Ecto neural progenitor cell (in vitro differentiated cells): ENCODE measurements at places on chromosomes 2 and 18.

DNA sequence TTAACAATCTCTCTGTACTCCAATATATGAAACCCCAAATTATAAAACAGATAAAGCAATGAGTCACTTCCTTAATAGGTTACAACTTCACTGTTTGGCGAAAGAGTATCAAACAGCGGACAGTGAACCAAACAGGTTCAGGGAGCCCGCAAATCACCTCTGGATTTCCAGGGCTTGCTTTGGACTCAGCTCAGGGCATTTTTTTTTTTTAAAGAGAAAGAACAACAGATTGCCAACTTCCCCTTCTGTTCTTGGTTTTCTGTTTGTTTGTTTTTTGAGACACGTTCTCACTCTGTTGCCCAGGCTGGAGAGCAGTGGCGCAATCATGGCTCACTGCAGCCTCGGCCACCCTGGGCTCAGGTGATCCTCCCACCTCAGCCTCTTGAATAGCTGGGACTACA lies 52.7 kb downstream of the ABCB11 start:
- DNase-seq = no peak

DNA sequence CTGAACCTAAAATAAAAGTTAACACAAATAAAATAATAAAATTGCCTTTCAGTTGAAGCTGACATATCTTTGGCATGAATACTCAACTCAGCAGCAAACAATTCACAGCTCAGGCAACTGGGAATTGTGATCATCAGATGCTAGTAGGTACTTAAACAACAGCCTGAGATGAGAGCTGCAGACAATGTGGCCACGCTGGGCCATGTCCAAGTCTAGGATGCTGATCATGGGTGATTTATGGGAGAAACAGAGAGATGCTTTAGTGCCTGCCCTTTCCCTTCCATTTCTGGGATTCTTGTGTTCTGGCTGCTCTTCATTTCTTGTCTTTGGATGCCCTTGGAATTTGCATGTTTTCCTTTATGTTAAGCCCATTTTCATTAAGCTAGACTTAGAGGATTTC lies 212.4 kb upstream of the CWC22 start:
- no peak for DNase-seq

GRCh38 chr2:178473373-178473772 lies 5.0 kb downstream of the FKBP7 start:
- DNase-seq = no peak

DNA sequence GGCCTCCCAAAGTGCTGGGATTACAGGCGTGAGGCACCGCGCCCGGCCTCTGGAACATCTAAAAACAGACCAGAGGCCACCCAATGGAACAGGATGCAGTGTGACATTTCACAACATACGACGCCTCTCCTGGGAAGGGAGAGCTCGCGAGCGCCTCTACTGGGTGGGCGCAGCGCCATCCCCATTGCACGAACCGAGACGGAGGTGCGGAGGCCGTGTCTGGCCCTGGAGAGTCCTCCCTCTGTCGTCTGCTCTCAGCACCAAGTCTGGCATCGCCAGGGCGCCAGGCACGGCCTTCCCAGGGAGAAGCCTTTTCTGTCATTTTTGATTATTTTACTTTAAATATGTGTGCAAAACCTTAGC lies 9.4 kb upstream of the GBX2 start:
- DNase-seq = peak; percentile 83

GRCh38 chr18:22169011-22169888 lies at the start of gene GATA6:
GATA6 (plus strand) TSS chr18:22169589; CDS start chr18:22171145, 1,556 bp downstream.
- peak; percentile 86 for DNase-seq

GRCh38 chr2:40062381-40062780 lies 283.3 kb upstream of the THUMPD2 start:
- no peak for DNase-seq

DNA sequence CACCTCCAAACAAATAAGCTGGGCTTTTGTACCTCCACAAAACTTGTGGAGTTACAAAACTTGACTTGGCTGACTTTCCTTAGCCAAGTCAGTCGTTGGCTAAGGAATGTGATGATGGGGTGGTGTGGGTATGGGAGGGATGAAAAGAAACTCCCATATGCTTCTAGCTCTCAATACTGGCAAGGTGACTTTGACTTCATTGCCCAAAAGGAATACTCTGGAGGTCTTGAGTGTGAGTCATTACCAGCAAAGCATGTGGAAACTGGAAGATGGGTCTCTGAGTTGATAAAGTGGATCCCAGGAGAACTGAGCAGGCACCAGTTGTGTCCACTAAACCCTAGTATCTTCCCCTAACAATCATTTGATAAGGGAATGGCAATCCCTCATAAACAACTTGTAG lies 226.7 kb downstream of the GULP1 start:
- no peak for DNase-seq

DNA sequence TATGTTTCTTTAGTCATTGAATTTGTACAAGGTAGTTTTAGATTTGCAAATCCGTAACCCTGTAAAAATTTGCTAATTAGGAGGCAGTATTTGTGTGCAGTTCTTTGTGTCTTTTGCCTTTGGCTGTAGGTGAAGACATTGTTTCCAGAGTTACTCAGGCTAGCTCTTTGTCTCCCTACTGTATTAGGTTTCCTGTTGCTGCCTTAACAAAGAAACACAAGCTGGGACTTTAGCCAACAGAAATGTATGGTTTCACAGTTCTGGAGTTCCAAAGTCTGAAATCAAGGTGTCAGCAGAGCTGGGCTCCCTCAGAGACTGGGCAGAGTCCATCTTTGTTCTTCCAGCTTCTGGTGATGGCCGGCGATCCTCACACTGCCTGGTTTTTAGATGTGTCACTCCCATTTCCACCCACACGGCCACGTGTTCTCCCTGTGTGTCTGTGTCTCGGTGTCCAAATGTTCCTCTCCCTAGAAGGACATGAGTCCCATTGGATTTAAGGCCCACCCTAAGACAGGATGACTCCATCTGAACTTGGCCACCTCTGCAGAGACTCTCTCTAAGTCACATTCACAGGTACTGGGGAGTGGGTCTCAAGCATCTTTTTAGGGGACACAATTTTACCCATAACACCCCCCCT lies 309.7 kb downstream of the GALR1 start:
- DNase-seq = no peak

GRCh38 chr2:144548532-144549191 lies 28.7 kb upstream of the ZEB2 start:
- DNase-seq = no peak

GRCh38 chr18:9337873-9338272 lies 3.3 kb downstream of the TWSG1 start:
- no peak for DNase-seq

GRCh38 chr2:172671501-172671900 lies 64.1 kb upstream of the RAPGEF4 start:
- no peak for DNase-seq

DNA sequence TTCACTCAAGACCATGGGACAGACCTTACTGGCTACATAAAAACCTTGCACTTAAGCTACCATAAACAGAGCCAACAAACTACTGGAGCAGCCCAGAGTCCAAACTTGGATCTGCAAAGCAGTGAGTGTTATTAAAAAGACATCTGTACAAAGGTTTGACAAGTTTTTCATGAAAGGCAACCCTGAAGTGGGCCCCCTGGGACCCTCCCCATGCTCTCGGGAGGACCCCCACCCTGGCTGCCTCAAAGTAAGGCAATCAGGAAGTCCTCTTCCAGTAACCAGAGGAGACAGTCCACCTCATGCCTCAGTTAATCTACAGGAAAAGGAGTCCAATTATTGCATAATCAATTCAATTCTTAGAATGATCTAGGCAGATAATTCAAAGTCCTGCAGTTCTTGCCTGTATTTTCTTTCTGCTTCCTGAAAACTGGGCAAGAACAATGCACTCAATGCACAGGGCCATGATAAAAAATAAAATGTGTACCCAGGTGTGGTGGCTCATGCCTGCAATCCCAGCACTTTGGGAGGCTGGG lies 69.7 kb downstream of the TBC1D8 start:
- DNase-seq = no peak

DNA sequence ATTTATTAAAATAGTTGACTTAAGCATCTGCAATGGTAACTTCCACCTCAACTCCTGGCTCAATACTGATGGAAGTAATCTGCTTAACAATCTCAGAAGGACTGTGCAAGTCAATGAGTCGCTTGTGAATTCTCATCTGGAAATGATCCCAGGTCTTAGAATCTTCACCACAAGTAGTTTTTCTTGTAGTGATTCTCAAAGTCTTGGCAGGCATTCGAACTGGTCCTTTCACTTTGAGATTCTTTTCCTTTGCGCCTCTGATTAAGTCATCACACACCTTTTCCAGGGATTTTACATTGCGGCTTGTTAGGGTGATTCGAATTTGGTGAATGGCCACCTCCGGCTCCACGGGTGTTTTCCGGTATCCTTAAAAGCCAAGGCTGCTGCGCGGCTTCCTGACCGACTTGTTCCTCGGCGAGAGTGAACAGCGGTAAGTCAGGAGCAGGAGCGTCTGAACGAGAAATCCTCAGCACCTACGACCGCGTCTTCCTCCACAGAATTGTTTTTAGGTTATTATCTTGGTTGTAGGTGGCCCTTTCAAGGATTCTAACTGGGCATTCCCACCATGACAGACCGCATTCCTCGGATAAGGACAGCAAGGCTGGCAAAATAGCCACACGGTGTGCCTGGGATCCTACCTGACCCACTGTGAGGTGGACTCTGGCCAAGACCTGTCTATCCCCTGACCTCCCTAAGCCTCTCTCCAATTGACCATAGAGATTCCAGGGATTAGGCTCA lies 23.8 kb upstream of the SLC20A1 start:
- DNase-seq = no peak

DNA sequence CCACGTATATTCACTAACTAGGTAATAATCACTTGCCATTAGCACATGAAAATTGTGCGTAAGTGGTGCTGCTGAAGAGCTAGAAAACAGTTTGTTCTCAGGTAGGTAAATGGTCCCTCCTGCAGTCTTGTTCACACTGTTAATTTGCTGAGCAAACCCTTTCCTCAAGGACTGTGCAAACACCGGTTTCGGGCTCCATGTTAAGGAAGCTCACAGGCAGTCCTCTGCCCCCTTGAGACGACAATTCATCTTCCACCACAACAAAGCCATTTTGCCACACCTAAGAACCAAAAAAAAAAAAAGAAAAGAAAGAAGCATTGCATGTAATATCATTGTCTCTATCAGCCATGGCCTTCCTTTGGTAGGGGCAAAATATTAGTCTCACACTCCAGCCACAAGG lies 193.9 kb downstream of the BCL11A start:
- DNase-seq = no peak

- DNase-seq = no peak
Observed at GRCh38 chr2:180523621-180524340, 456.6 kb upstream of the UBE2E3 start.

DNA sequence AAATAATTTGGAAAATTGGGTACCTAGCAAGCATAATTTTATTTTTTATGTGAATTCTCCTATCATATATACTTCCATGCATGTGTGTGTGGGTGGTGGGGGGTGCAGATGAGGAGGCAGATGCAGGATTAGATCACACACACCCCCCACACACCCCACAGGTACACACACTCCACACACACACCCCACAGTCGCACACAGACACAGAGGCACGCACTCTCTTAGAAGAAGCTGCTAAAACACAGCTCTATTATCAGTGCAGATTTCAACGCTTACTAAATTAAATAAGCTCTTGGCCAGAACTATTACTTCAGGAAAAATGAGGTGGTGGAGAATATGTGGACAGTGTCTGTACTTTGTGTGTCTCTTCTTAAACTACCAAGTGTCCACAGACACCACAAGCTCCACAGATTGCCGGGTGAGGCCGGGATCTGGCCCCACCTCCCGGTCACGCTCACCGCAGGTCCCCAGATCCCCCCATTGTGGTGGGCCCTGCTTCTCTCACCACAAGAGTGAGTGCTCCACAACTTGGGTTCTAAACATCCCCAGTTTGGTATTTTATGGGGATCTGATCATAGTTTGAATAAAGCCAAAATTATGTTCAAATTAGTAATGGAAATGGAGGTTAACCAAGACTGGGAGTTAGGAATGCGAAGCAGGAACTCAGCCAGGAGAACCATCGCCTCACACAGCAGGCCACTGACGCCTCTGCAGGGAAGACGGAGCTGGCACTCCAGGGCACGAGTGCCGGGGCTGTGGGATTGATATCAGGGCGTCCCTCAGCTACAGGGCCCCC lies 102.1 kb downstream of the PXDN start:
- no peak for DNase-seq

DNA sequence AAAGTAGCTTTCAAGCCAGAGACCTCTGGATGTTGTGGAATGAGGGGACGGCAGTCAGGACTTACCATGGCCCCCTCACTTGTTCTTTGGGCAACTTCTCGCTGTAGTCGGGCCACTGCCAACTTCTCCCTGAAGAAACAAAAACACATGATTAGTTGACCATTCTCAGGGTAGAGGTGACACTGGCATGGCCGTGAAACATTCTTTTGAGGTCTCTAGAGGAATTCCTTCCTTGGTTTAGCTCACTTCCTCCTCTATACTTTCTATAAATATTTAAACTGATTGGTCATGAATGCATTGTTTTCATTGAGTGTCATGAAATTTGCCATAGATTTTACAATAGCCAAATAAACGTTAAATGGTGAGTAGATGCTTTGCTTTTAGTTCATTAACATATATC lies 354.6 kb downstream of the NCKAP5 start:
- DNase-seq = no peak

GRCh38 chr2:116988303-116988702 lies 826.2 kb upstream of the DDX18 start:
- DNase-seq = no peak

GRCh38 chr18:62716619-62717168 lies 1.4 kb downstream of the PHLPP1 start:
- DNase-seq = peak; percentile 83

DNA sequence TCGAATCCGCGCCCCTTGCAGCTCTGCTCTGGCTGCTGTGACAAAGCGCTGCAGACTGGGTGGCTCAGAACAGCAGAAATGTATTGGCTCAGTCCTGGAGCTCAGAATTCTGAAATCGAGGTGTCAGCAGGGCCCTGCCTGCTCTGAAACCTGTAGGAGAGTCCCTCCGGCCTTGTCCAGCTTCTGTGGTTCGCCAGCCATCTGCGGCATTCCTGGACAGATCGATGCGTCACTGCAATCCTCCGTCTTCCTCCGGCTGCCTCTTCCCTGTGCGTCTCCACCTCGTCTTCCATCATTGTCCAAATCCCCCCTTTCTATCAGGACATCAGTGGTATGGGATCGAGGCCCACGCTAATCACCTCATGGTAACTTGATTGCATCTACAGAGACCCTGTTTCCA lies 115.2 kb downstream of the RNF144A start:
- DNase-seq = no peak

- no peak for DNase-seq
Observed at GRCh38 chr18:58225101-58225500, 181.1 kb downstream of the NEDD4L start.

GRCh38 chr2:174868878-174869277 lies 104.6 kb upstream of the CHRNA1 start:
- no peak for DNase-seq

DNA sequence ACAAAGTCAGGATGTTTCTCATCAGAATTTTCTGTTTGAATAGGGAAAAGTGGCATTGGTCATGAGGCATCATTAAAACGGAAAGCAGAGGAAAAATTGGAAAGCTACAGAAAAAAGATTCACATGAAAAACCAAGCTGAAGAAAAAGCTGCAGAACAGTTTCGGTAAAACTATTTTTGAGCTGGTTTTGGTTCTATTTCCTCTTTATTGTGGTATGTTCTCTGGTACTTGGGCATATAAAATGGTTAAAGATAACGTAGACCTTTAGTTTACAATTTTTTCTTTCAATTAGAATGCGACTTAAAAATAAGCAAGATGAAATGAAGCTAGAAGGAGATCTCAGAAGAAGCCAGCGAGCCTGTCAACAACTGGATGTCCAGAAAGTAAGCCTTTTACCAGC lies 7.6 kb downstream of the GPATCH11 start:
- DNase-seq = no peak
